M059J (cell line): ENCODE measurements at places on chromosomes 3 and 15.

- DNase-seq = no peak
Observed at GRCh38 chr3:55074796-55075195, 146.9 kb upstream of the LRTM1 start.

DNA sequence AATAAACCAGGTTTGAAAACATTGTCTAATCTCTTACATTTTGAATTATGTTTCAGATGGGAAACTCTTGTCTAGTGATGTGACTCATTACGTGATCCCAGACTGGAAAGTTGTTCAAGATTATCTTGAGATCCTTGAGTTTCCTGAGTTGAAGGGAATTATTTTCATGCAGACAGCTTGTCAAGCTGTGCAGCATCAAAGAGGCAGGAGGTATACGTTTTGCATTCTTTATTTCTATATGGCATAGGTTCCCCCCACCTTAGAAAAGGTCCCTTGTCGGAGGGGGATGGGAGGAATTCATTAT lies 1.5 kb downstream of the DIS3L start:
- peak; percentile 62 for DNase-seq

DNA sequence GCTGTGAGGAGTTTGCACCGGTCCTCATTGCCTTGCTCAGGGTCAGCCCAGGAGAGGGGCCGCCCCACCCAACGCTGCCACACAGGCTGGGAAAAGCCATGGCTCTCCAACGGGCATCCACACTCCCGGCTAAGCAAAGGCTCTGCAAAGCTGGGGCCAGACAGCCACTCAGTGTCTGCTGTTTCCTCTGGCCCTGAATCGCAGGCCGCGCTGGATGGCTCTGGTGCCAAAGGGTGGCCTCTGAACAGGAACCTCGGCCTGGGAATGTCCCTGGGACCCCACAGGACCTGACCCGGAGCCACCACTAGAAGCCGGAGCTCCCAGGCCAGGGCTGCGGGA lies 42.9 kb downstream of the RPN1 start:
- DNase-seq = no peak

DNA sequence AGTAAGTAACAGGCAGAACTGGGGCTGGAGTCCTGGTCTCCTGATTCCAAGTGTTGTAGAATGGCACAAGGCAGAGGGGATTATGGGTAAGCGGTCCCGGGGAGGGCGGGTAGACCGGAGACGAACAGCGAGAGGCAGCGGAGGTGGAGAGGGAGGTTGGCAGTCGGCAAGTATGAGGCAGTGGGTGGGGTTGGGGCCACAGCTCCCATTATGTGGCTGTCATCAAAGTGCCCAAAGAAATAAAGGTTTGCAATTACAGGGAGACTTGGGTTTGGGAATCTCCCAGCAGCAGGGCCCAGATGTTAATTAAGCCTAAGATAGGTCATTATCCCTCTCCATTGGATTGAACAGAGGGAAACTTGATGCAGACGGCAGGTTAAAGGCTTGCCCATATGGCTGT lies 16.9 kb downstream of the FAM43A start:
- DNase-seq = no peak

DNA sequence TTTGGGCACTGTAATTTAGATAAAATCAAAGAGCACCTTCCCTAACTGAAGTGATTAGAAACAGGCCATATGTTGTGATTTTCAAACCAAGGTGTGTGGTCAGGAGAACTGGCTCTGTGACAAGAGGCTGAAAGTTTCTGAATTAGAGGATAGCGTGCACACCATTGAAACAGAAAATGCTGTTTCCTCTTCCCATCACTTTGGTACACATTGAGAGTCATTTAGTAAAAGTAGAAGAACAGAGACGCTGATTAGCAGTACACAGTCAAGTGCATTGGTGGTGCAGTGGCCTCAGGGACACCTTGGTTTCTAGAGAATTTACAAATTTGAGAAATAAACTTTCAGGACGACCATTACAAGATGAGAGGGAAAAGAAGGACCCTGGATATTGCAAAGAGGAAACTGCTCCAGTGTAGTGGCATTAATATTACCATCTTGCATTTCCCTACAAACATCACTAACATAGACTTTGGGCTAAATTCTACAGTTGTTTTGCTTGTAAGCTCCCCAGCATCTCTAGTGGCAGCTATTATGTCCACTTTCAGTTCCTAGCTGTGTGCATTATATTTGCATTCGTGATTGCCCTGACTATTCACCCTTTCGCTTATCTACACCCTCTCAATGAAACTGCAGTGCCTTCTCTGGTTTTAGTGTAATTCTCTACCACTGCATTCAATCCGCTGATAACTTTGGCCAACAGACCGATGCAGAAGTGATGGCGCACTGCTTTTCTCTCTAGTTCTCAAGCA lies 728.1 kb upstream of the GRM7 start:
- no peak for DNase-seq

GRCh38 chr15:41975669-41976068 lies 3.3 kb upstream of the EHD4 start:
- DNase-seq = no peak

DNA sequence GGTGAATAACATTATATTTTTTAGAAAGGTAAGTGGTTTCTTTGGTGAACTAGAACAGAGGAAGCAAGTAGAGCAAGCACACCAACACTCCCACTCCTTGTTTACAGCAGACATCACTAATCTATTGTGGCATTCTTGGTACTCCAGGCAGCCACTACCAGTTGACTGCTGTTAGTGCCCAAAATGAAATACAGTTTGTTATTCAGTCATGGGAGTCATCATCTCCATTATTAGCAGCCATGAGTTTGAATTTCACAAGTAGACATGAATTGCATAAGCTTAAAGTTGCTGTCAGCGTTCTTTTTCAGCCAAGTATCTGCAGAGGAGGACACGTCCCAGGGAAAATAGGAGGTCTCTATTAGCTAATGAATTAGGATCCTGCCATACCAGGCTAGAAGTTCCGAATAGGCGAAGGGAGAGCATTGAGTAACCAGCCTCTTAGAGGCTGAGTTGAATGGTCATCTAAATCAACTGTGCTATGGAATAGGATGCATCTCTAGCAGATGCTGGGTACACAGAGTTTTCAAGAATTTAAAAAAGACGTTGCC lies 252.7 kb upstream of the ICE2 start:
- DNase-seq = no peak

GRCh38 chr3:12947504-12948369 lies 106.4 kb upstream of the RPL32 start:
- peak; percentile 75 for DNase-seq

GRCh38 chr3:17765819-17766472 lies 23.5 kb upstream of the TBC1D5 start:
- DNase-seq = no peak

DNA sequence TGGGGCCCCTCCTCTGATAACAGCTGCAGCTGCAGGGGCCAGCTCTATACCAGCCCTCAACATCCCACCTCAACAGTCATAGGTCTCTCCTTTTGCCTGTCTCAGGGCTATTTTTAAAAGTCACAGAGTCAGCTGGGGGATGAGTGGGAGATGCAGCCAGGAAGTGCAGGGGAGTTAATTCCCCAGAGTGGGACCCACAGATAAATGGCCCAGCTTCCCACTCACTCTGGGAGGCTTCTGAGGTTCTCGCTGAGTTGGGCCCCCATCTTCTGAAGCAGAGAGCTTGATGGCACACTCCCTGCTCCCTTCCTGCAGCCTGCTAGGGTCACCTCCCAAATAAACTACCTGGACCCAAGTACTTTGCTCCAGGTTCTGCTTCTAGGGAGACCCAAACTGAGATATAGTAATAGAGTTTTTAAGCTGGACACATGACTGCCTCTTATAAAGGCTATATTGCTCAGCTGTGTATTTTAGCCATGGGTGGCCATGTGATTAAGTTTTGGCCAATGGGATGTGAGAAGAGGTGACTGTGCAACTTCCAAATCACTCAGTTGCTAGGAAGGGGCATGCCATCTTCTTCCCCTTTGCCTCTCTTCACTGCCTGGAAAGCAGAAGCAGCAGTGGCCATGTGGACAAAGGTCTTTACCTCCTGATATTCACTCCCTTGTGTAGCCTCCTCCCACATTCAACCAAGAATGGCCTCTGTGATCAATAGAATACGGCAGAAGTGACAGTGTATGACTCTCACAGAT lies 15.5 kb upstream of the VIPR1 start:
- DNase-seq = no peak

- DNase-seq = no peak
Observed at GRCh38 chr3:13655061-13655913, 106.4 kb downstream of the FBLN2 start.

DNA sequence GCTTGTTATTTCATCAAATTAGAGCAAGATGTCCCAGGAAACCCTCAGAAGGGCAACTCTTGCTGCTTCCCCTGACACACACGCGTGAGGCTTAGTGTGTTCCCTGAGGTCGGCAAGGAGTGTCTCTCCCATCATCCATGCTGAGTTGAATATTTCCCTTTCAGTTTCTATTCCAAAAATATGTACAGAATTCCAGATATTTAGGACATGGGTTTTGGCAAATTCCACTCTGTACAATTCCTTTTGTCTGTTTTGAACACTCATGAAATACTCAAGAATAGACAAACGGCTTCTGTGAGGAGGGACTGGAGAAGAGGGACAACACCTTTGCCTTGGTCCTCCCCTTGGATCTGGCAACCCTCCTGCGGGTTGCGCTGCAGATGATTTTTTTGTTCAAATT lies 138.0 kb downstream of the DUT start:
- DNase-seq = no peak

- DNase-seq = peak; percentile 89
Observed at GRCh38 chr3:130820976-130821375, 72.9 kb upstream of the ATP2C1 start.

GRCh38 chr3:184155644-184156521 lies 706 bp downstream of the DVL3 start:
- DNase-seq = peak; percentile 50

GRCh38 chr15:34039790-34040113 lies 748 bp upstream of the AVEN start:
- no peak for DNase-seq

DNA sequence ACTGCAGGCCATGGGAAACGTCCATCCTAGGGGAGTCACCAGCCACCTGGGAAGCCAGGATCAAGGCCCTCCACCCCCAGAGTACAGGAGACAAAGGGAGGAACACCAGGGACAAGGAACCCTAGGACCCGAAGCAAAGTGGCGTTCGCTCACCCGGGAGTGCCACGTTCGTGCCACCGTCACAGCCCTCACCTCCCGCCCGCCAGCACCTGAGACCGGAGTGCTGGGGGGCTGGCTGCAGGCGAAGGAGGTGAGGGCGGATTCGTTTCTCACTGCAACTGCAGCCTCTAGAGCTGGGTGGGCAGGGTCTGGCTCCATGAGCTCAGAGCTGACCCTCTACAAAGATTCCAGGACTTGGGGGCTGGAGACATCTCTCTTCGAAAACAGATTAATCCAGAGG lies 26.3 kb downstream of the ZDHHC19 start:
- no peak for DNase-seq

DNA sequence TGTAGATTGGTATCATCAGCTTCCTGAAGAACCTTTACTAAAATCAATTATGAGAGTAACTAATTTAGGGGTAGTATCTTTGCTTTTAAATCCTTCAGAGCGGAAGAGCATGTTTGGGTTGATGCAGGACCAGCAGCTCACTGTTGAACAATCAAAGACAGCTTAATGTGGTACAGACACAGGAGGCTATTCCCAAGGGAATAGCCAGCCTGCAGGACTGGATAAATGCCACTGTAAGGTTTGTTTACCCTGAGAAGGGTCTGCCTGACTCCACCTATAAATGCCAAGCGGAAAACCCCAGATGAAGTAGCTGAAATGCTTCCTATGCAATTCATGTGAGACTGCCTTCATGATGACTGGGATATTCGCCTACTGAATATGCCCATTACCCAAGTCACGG lies 16.0 kb upstream of the STAC start:
- DNase-seq = no peak

GRCh38 chr15:39661776-39662175 lies 80.9 kb downstream of the THBS1 start:
- peak; percentile 25 for DNase-seq

DNA sequence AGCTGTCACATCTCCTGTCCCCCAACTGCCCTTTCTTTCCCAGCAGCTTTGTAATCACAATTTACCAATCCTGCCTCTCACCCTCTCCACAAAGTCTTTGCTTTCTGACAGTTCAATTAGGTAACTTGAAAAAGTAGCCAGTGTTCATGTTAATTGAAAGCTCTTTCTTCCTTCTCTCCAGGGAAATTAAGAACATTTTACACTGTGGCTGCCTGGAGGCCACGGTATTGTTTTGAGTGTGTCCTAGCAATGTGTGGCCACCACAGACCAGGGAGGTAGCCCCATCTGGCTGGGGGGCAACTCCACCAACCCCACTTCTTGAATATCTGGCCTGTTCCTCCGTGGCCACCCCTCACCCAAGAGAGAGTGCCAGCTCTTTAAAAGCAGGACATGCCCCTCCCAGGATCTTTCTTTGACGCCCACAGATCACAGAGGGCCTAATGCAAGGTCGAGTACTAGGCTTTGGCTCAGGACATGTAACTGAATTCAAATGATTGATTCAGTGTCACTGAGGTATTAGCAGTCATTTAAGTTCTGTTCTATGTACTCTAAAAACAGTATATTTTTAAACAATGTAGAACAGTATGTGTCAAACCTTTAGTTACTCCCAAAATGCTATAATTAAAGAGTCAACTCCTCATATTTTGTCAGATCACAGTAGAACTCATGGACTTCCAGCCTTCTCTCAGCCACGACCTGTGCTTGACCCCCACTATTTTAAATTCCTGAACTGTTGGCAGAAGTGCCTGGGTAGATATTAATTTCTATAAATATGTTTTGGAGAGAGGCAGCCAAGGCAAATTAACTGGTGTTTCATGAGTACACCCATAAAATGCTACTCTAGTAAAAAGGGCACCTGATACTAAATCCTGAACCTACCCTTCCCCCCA lies 164.5 kb downstream of the TNIK start:
- no peak for DNase-seq

DNA sequence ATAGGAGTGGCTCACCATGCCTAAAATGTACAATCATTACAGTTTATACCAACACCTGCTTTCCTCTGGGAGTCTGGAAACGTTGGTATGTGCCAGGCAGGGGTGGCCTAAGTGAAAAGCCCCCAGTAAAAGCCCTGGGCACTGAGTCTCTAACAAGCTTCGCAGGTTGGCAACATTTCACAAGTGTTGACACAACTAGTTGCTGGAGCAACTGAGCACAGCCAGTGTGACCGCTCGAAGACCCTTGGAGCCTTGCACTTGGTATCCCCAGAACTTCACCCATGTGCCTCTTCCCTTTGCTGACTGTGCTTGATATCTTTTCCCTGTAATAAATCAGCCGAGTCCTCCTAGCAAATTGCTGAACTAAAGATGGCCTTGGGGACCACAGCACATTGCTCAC lies 2.7 kb downstream of the RIOX2 start:
- DNase-seq = no peak

- DNase-seq = peak; percentile 10
Observed at GRCh38 chr3:173045770-173046382, 95.2 kb downstream of the SPATA16 start.
